ENCODE measurements at places on chromosomes 2 and 18.

- no peak for DNase-seq
These were observed 122.4 kb downstream of the SETBP1 start for GRCh38 chr18:44803019-44803650.

DNA sequence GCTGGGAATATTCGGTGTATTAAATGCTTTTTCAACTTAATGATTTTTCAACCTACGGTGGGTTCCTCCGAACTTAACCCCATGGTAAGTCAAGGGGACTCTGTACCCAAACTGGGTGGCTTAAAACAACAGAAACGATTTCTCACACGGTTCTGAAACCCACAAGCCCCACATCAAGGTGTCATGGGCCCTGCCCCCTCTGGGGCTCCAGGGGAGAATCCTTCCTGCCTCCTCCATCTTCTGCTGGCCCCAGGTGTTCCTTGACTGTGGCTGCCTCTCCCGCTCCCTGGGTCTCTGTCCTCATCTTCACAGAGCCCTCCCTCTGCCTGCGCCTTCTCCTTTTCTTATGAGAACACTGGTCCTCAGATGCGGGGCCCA lies 301.3 kb upstream of the SALL3 start:
- DNase-seq, result no peak

DNA sequence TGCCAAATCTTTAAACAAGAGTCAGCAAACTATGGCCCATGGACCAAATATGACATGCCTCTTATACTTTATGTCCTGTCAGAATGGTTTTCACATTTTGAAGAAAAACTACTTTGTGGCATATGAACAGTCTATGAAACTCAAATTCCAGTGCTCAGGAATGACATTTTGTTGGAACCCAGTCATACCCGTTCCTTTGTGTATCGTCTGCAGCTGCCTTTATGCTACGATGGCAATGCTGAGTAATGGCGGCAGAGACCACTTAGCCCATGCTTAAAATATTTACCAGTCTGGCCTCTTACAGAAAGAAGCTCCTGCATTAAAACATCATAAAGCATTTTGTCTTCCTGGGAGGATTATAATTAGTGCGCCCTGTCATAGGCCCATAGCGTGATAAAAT lies 140.5 kb upstream of the FHL2 start:
- DNase-seq, result no peak

DNA sequence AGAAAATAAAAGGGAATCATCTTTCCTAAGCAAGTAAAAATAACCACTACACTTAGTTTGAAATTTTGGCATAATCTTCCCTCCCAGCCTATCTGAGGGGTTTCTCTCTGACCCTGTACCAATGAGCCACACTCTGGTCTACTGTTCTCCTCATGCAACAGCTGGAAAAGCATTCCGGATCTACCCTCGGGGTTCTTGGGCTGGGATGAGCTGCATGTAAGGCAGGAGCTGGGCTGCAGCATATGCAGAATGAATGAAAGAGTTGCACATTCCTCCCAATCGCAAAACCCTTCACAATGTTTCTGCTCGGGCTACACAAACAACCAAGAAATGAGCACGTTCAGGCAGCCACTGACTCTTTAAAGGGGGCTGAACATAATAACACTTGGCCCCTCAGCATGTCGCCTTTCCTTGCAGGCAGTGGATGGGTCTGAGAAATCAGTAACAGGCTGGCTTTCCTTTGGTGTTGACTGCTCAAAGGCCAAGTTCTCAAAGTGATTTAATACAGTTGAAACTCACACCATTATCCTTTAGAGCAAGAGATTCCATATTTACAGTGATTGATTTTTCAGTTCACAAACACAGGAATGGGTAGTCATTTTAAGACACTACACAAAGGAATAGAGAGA lies 180.4 kb upstream of the ZFP36L2 start:
- DNase-seq, result no peak

GRCh38 chr2:84694088-84694622 lies 177.9 kb downstream of the DNAH6 start:
- DNase-seq, result no peak

DNA sequence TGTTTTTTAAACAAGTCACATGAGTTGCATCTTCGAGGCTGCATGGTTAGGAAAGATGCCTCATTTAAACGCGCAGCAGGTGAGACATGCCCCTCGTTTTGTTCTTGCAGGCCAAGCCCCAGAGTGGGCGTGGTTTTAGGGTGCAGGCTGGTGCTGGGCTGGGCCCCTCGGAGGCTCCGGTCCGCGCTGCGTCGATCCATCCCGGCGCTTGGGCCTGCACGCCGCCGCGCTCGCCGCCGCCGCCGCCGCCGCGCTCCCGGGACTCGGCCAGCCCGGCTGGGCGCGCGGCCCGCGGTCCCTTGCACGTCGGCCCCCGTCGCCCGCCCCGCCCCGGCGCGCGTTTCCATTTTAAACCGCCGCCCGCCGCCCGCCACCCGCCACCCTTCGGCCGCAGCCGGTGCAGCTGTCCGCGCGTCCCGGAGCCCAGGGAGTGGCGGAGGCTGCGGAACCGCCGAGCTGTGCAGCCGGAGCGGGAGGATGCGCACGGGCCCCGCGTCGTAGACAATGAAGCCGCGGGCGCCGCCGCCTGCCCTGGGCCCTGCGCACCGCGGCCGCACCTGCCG lies 175.5 kb downstream of the AGAP1 start:
- DNase-seq, result no peak

DNA sequence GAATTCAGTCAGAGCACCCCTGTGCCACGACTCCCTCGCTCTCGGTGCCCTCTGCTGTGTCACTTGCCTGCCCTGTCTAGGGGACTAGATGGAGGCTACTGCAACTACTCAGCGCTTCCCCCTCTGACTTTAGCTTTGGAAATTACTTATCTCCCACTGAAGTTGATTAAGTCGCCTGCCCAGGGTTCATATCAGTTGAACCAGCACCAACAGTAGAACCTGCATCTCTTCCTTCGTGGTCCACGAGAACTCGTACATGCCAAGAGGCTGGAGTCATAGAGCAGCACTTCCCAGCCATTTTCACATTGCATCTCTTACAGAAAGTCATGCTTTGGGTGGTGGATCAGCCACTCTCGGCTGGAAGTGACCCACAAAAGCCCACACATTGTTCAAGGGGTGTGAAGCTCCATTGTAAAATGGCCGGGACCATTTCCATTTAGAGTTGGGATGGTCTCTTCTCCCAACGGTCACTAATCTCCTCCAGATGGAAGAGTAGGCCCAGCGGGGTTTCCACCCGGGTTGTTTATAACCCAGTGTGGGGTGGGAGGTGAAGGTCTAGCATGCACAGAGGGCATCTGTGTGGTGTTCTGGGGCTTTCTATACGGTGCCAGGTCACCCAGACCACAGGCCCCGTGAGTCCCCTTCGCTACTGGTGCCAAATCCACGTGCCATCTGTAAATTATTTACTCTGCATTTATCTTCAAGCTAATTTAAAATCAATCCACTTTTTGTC lies 38.0 kb downstream of the STEAP3 start:
- DNase-seq, result no peak

DNA sequence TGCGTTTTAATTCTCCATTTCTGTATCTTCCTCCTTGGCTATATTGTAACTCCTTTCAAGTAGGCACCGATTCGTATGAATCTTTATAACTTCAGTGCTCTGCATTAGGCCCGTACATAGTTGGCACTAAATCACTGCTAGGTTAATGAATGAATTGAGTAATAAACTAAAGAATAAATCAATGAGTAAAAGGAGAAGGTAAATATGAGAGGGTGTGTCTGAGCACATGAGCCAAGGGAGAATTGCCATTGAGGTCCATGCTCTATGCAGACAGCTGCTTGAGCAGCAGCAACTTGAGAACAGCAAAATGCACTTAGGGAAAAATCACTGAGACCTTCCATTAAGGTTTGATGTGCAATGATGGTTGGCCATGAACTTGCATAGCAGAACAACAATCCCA lies 11.2 kb upstream of the TRPM8 start:
- no peak for DNase-seq

- DNase-seq, result no peak
These were observed 4.9 kb downstream of the TANC1 start for GRCh38 chr2:158973116-158973956.

- DNase-seq, result no peak
These were observed 4.8 kb upstream of the IMPA2 start for GRCh38 chr18:11976315-11977152.

DNA sequence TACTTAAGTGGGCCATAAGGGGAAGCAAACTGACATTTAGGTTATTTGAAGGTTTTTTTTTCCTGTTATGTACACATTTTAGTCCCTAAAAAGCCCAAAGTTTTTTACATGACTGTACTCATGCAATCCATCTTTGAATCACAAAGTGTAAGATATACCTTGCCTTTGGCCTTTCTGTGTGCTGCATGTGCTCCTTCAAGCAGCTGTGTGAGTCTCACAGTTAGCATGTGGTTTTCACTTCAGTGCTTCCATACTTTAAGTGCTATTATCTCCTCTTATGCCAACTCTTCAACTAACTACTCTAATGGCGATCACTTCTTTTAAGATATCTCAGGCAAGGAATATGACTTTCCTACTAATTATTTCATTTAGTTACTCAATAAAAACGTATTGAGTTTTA lies 597.1 kb upstream of the ACVR2A start:
- no peak for DNase-seq

- no peak for DNase-seq
These were observed 248.5 kb downstream of the ZNF516 start for GRCh38 chr18:76246590-76246989.

DNA sequence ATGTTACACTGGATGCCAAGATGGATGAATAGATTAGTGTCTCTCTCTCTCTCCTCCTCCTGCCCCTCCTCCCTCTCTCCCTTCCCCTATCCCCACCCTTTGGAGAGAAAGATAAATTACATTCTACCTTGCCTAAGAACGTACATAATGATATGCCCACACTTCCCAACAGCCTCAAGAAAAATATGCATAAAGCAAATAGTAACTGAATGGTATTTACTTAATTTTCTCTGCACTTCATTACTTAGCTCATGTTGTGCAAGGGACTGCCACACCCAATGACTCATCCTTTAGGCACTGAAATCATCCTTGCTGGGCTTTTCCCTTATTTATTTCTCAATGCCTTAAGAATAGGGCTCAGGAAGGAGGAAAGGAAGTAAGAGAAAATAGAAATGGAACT lies 137.3 kb upstream of the PID1 start:
- DNase-seq, result no peak

- no peak for DNase-seq
These were observed 54.2 kb downstream of the DDX1 start for GRCh38 chr2:15645720-15646385.

DNA sequence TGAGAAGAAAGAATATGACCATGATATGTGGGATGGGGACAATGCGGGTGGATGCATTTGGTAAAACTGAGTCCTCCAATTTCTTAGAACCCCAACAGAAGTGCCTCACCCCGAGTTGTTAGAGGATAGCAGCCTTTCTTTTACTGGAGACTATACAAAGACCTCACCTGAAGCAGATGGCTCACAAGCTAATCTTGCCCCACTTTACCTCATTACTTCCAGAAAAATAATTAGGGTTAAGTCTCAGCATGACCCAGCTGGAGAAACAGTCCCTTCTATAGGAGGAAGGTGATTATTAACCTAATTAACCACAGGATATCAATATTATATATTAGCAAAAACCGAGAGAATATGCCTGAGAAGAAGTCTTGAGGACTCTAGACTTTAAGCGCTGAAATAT lies 128.4 kb downstream of the PDE1A start:
- no peak for DNase-seq

DNA sequence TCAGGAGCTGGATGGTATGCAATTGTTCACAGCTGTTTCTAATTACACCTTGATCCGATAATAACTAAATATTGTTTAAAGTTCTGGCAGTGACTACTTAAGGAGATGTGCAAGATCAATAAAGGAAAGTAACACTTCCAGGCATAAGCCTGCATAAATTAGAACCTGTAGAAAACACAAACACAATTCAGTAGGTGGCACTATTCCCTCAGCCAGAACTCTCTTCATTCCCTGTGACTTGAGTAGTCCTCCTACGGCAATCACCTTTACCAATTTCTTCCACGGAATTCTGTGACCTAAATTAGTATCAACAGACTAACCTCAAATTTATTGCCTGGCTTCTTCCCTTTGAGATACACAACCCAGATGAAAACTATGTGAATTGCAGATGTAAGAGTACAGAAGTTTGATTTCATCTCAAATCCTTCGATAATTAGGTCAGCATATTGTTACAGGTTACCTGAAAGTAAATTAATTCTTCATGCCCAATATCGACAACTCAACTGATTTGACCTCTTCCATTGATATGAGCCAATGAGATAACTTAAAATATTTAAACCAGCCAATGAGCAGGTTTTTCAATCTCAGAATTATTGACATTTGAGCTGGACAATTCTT lies 137.8 kb downstream of the PID1 start:
- DNase-seq, result no peak

DNA sequence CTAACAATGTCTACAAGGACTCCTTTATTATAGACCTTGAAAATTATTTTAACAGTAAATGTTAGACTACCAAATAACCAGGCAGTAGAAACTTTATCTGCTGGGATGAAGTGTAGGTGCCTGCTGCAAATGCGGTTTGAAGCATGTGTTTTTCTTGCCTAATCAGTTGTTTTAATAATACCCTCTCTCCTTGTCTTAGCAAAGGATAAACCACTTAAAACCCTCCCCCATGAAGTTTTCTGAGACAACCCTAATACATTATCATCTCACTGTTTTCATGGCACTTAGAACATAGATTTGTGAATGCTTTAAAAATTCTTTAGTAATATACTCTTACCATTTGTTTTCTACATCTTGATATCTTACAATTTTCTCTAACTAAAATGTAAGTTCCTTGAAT lies 98.6 kb downstream of the ASXL3 start:
- DNase-seq, result no peak

- no peak for DNase-seq
These were observed 52.8 kb upstream of the ITGA6 start for GRCh38 chr2:172374318-172375240.

GRCh38 chr18:77379976-77380509 lies 130.4 kb downstream of the GALR1 start:
- no peak for DNase-seq

DNA sequence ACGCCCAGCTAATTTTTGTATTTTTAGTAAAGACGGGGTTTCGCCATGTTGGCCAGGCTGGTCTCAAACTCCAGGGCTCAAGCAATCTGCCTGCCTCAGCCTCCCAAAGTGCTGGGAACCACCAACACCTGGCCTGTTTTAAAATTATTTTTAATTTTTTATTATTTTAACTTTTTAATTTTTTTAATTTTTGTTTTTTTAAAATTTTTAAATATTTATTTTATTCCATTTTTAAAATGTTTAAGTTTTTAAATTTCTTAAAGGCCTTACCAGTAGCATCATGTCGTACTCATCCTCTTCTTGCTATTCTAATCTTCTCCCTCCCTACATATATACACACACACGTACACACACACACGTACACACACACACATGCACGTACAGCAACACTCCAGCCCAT lies 1.4 kb downstream of the LYG1 start:
- no peak for DNase-seq

GRCh38 chr2:149104221-149104620 lies 65.7 kb downstream of the LYPD6B start:
- no peak for DNase-seq

GRCh38 chr18:24735624-24736231 lies 275.3 kb downstream of the HRH4 start:
- no peak for DNase-seq

DNA sequence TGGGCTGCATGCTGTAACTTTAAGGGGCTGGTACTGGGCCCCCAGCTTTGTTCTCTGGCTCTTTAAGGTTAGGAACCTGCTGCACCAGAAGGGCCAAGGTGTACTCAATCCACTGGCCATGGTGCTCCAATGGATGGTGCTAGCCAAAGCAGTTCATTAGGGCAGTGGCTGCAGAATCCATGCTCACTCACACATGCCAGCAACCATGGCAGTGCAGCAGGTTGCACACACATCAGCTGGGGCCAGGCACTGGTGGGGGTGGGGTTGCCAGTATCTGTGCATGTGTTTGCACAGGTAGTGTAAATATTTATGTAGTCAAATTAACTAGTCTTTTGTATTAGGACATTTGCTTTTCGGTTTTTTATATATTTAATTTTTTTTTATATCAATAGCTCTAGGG lies 228.3 kb upstream of the EPC2 start:
- no peak for DNase-seq

All from stimulated activated CD8-positive, alpha-beta memory T cell treated with anti-CD3 and anti-CD28 coated beads, Interleukin-7, amount 100 ng/mL, for 1 hour (primary cell).